BE2C (cell line): ENCODE measurements at places on chromosomes 6 and 20.

- peak; percentile 49 for DNase-seq
Observed at GRCh38 chr6:118372413-118372812, 175.7 kb upstream of the PLN start.

GRCh38 chr6:83633609-83634008 lies 75.3 kb downstream of the SNAP91 start:
- no peak for DNase-seq

GRCh38 chr6:140671926-140672325 lies 1297.5 kb upstream of the CITED2 start:
- DNase-seq: no peak

DNA sequence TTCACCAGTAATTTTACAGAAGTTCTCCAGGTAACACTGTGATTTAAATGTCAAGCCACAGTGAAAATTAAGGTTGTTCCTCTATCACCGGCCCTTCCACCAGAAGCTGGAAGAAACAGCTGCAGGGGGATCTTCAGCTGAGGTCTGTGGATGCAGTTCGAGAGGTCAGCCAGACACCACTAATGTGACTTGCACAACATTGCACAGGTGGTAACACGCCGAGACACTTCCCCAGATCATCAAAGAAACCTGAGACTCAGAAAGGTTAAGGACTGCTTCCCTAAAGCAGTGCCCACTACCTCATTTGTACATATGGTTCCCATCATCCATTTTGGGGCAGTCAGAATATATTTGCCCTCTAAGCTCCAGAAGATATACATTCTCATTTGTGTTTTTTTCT lies 8.1 kb upstream of the SERPINB9 start:
- no peak for DNase-seq

GRCh38 chr6:101085327-101085726 lies 204.2 kb upstream of the ASCC3 start:
- DNase-seq: no peak
